KBM-7 (cell line): ENCODE measurements at places on chromosomes 4 and X.
A peak's percentile ranks its signal among the peaks of the same experiment; 100 is the strongest.

DNA sequence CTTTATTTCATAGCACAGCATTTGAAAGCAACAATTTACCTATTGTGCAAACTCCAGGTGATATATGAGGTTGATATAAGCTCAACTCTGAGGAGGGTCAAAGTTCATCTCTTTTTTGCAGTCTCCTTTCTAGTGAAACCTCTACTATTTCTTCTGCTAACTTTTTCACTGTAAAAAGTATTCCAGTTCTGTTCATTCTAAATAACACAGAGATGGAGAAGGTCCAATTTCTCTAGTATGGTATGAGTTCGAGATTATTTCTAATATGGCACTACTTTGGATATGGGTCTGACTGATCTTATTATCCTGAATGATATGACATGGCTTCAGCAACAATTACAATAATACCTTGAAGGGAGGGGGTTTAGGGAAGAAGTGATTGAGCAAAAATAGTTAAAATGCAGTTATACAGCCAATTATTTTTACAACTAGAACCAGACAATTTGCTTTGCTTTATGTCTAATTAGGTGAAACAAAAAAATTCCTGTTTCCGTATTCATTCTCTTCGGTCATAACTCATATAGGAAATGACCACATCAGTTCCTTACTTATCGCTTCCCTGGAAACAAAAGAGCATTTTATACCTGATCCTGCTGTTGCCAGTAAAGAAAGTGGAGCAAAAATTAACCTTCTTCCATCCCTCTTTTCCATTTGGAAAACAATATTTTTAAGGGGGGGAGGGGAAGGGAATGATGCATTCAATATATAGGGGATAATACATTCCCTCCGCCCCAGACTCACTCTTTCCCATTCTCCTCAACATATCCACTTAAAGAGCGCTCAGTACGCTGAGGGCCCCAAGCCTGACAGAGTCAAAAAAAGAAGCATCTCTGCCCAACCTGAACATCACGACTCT lies 1.0 kb downstream of the TBC1D9 start:
- no peak for DNase-seq

GRCh38 chr4:19309378-19309777 lies 942.3 kb upstream of the SLIT2 start:
- no peak for DNase-seq

DNA sequence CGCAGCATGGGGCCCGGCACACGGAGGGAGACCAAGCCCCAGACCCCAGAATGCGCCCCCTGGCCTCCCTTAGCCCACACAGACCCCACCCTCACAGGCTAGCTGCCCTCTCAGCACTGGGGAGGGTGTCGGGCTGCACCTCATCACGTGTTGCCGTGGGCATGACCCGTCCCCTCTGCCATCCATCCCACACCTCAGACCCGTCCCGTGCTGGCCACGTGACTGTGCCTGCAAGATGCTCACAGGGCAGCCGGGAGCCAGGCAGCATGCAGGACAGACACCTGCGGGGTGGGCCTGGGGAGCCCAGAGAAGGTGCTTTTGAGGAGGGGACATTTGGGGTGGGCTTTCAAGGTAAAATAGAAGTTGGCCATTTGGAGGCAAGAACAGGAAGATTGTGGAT lies 4.8 kb downstream of the MSANTD1 start:
- no peak for DNase-seq

GRCh38 chr4:141971869-141972268 lies 335.5 kb downstream of the IL15 start:
- DNase-seq, result peak; percentile 62

DNA sequence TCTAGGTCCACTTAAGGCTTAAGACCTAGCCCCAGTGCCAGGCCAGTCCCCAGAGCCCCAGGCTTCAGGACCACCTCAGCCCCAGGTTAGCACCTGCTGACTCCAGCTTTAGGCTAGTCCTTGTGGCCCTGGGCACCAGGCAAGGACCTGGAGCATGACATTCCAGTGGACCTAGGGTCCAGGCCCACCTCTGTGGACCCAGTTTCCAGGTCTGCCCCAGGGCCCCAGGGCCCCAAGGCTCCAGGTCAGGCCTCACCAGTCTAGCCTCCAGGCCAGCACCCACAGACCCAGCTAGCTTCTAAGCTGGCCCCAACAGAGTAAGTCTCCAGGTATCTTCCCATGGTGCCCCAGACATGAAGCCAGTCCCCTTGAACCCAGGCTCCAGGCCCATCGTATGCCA lies 97.5 kb downstream of the QRFPR start:
- no peak for DNase-seq

GRCh38 chrX:826448-826847 lies 195.9 kb downstream of the SHOX start:
- no peak for DNase-seq

DNA sequence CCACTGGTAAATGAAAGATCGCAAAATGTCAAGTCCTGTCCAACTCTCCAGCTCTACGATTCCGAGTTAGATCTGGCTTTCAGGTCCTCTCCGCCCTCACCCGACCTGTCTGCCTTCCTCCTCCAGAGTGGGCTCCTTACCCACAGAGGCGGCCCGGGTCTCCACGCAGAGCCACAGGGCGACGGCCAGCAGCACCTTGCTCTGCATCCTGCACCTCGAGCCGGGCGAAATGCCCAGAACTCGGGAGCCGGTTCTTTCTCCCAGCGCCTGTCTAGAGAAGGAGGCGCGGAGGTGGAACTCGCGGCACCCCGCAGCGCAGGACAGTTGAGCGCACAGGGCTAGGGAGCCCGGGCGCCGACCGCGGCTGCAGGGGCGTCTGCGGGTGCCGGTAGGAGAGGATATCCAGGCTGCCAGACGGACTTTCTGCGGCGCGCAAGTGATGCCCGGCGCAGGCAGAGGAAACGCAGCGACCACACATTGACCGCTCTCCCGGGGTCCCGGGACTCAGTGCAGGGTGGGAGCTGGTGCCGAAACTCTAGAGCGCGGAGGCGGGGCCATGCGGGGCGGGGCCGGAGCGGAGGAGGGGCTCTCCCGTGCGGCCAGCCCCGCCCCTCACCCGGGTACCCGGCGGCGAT lies at the start of gene KDR:
Gene KDR, minus strand, starts transcription at position 509 of the 635 bp plus-strand sequence. Its CDS starts 302 bp downstream, at position 207.
- no peak for DNase-seq

DNA sequence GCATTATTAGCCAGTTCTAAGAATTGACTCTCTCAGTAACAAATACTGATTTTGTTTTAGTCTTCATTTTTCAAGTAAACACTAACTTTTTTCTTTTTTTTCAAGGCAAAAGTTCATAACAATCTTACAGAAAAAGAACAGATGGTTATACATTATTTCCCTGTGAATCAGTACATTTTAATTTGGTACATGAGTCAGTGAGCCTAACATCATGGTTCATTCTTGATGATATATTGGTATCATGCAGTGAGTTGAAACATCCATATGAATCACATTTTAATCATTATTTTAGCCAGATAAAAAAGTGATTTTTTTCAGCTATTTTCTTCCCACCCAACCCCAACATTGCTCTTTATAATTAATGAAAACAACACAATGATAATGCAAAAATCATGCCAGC lies 184.3 kb upstream of the TACR3 start:
- no peak for DNase-seq

GRCh38 chr4:184380707-184381106 lies 93.6 kb downstream of the IRF2 start:
- DNase-seq, result no peak

GRCh38 chr4:158875026-158875425 lies 106.2 kb downstream of the FNIP2 start:
- DNase-seq, result no peak

DNA sequence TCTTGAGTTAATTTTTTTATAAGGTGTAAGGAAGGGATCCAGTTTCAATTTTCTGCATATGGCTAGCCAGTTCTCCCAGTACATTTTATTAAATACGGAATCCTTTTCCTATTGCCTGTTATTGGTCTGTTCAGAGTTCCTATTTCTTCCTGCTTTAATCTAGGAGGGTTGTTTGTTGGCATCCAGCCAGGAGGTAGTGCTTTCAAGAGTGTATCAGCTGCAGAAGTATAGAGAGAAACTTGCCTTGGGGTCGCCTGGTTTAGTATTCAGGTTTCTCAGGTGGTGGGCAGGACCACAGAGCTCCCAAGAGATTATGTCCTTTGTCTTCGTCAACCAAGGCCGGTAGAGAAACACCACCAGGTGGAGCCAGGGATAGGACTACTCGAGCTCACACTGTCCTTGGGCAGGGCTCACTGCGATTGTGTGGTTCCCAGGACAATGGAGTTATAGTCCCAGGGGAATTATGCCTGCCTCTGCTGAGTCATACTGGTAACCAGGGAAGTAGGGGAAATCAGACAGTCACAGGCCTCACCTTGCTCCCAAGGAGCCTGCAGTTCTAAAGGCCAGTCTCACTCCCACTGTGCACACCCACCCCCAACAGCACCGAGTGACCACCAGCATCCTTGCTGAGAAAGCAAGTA lies 168.1 kb downstream of the VSIG4 start:
- DNase-seq, result peak; percentile 67

GRCh38 chrX:39749728-39750127 lies 348.0 kb downstream of the BCOR start:
- DNase-seq, result no peak

DNA sequence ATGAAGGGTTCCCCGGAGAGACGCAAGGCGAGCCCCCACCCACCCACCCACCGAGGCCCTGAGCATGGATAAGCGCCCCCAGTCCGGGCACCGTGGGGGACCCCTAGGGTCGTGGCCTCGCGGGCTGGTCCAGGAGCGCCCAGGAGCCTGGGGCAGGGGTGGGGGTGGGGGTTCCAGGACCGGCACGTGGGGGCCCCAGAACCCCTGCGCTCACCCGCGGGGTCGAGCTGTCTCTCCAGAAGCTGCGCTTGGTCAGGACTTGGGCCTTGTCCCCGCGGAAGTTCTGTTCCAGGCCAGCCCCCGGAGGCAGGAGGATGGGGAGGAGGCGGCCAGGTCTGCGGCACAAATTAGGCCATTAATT lies 11.2 kb upstream of the SHOX start:
- no peak for DNase-seq

GRCh38 chrX:135697601-135698000 lies 15.8 kb upstream of the CT45A1 start:
- no peak for DNase-seq

GRCh38 chrX:144896323-144896722 lies 351.0 kb upstream of the SPANXN1 start:
- DNase-seq, result peak; percentile 25

DNA sequence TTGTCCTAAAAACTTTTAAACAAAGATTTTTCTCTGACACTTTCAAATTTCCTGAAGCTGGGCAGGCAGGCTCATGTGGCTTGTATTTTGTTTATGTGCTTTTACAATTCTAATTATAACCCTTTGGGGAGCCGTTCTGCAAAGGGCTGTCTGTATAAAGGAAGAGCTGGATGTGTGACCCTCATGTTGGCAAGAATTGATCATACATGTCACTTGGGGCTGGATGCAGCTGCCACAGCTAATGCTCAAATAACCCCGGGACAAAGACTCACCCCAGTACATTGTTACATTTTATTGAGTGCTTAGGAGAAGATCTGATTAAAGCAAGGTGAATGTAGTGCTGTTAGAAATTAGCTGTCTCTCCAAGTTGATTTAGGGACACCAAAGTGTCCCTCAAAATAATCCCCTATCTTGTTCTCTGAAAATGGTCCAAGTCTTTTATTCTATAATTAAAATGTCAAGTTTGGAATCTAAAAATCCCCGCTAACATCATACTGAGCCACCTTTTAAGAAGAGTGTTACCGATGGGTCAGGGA lies 13.0 kb upstream of the DAPP1 start:
- DNase-seq, result no peak

DNA sequence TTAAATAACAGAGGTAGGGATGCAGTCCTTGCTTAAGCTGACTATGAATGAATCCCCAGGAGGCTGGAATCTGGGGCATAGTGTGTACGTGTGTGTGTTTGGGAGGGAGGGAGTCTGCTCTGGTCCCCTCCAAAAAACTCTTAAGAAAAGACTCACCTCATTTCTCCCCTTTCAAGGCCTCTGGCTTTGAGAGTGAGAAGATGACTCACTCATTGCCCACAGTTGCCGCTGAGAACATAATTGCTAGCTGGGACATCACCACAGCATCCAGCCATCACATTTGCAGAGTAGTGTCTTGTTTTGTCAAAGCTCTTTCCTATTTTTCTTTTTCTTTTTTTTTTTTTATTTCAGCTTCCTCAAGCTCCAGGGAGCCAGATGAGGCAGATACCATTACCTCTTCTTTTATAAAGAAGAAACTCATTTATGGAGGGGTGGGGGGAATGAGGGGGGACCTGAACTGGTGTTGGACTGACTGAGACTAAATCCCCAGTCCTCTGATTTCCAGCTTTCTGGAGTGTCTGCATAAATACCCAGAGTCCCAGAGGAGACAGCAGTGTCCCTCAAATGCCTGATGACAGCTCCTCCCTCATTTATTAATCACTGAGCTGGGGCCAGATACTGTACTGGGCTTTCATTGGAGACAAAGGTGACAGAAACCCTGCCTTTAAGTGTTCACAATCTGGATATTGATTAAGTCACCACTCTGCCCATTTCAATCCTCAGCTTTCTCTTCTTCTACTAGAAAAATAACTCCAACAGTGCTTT lies 61.9 kb upstream of the LAS1L start:
- peak; percentile 69 for DNase-seq

DNA sequence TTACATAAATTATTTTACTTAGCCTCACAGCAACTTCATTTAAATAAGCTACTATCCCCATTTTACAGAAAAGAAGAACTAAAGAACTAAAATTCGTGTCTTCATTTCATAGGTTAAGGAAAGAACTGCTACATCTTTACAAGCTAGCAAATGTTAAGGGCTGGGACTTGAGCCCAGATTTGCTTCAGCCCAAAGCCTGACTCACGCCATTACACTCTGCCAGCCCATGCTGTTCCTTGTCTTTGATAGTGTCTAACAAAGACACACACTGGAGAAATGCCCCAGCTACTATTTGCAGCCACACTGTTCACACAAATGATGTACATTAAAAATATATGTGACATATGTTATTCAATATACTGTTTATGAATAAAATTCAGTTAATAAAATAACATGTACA lies 29.0 kb upstream of the ERVMER34-1 start:
- DNase-seq, result no peak

GRCh38 chr4:48195374-48195773 lies 61.3 kb upstream of the TXK start:
- DNase-seq, result peak; percentile 49

GRCh38 chr4:113540859-113541258 lies 220.7 kb downstream of the CAMK2D start:
- no peak for DNase-seq

DNA sequence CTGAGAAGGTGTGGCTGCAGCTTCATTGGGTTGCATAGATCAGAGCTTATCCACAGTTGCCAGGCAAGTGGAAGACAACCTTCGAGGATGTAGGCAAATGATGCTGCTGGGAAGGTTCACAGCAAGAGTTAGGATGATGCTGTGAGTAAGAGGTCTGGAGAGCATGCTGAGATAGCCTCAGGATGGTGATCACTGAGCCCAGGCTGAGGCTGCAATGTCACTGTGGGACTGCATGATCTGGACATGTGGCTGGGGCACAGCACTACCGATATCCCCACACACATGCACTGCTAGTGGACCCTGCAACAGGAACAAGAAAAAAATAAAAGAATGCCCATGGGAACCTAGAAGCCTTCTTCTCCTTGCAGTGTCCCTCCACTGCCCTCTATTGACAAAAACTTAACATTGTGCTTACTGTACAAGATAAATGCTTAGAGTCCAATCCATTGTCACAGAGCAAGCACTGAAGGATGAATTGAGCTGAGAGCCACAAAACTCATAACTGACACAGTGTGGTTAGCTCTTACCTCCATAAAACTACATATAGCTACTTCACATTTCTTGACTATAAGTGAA lies 105.6 kb downstream of the CNKSR2 start:
- peak; percentile 80 for DNase-seq
